ENCODE measurements at places on chromosomes 12 and 14.

GRCh38 chr14:74582910-74583581 is 29.0 kb downstream of the LTBP2 start:
- DNase-seq: no peak

DNA sequence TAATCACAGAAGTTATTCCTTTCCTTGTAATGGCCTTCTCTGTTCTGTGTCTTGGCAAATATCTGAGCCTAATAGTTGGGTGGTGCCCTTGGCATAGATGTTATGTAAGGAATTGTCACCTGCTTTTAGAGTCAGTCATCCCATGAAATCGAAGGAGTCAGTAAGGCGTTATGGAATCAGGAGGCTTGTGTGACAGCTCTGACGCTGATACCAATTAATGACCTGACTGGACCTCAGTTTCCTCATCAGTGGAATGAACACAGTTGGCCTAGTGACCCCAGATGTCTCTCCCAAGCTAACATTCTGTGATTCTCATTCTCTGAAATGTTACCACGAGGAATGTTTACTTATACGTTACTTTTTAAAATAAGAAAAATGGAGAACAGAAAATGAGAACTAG is 32.1 kb downstream of the TXNRD1 start:
- no peak for DNase-seq

DNA sequence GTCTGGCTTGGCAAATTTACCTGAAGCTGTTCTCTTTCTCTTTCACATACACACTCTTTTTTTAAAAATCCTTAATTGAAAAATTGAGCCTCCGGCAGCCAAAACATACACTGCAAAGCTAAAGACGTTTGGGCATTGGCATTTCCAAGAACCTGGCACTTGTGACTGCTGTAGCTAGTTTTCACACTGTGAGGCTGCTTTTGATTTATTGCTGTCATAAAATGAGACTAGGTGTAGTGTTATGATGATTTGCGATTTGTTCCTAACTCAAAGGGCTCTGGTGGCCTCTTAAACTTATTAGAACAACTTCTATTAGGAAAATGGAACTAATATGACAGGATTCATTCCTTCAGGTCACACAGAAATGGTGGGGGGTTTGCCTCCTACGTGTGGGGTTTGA is 377.1 kb upstream of the FAR2 start:
- DNase-seq: no peak

GRCh38 chr14:79809849-79810612 is 401.3 kb downstream of the DIO2 start:
- DNase-seq: peak; percentile 12

- DNase-seq: no peak
Measured at GRCh38 chr12:48008349-48008748, 4.1 kb upstream of the COL2A1 start.

DNA sequence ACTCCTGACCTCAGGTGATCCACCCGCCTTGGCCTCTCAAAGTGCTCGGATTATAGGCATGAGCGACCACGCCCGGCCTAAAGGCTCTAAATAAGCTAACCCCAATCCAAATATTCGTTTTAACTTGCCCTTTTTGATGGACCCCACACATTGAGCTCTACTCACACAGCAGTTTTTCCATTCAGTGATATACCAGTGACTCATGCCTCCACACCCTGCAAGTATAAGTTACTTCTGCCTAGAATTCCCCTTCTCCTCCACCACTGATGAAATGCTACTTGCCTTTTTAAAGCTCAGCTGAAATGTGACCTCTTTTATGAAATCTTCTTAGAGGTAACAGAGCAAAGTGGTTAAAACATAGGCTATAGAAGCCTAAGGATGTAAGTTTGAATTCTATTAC is 68.8 kb downstream of the EXOC5 start:
- no peak for DNase-seq

- no peak for DNase-seq
Measured at GRCh38 chr14:52060080-52060479, 8.8 kb downstream of the NID2 start.

GRCh38 chr12:57756406-57757341 is 1.8 kb downstream of the MARCHF9 start:
- peak; percentile 42 for DNase-seq

DNA sequence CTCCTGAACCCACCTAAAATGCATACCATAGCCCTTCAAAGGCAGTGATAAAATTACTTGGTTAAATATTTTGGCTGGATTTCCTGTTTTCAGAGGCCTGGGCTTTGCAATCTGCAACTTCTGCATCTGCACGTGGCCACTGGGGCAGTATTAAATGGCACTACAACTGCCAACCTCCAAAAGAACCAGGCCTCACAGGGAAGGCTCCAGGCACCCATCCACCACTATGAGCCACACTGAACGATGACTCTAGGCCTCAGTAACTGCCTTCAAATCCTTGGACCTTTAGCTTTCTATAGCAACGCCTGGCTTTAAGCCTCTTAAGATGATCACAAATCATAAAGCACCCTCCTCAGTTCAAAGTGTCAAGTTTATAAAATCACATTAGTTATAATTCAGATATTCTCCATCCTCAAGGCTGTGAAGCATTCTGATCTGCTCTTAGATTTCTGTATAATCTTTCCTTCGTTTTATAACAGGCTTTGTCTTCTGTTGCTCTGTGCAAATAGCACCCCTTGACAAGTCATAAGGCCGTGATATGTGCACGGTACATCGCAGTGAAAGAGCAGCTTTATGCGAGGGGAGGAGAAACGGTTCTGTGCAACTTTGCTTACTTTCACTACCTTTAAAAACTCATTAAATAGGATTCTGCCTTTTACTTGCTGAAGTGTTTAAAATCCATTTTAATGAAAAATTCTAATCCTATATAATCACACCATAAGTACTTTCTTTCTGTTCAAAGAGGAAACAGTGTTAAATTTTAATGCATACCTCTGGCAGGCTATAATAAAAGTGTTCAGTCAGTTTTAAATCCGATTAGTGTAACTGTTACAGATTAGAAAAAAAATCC is 196.4 kb upstream of the G2E3 start:
- peak; percentile 43 for DNase-seq

DNA sequence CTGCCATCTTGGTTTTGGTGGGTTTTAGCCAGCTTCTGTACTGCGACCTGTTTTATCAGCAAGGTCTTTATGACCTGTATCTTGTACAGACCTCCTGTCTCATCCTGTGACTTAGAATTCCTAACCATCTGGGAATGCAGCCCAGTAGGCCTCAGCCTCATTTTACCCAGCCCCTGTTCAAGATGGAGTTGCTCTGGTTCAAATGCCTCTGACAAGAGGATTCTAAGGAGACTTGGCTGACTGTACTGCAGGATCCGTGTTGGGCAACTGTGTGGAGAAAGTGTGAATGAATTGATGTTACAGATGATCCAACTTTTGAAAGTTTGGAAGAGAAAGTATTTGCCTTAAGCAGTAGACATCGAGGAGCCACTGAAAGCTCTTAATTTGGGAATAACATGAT is 91.0 kb downstream of the TTLL5 start:
- DNase-seq: no peak

DNA sequence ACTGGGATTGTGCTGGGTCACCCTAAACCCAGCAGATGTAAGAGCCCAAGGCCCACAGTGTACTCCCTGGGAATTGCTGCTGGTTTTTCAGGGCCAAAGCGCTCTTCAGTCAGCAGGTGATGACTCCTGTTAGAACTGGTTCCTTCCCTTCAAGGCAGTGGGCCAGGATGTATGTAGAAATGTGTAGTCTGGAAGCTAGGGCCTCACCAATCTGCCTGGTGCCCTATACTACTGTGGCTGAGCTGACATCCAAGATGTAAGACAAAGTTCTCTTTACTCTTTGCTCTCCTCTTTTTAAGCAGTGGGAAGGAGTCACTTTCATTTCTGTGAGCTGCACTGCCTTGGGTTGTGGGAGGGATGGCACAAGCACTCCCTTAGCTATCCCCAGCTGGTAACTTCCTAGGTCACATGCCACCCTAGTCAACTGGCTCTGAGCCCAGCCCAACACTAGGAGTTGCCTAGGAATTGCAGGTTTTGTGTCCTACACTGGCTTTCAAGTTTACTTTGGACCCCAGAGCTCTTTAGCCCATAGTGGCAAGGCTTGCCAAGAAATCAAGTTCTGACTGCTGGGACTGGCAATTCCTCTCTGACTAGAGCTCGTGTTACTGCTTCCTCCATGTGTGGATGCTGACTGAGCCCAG is 249.2 kb downstream of the C12orf50 start:
- no peak for DNase-seq

GRCh38 chr12:28130625-28131598 is 59.3 kb upstream of the CCDC91 start:
- DNase-seq: no peak

DNA sequence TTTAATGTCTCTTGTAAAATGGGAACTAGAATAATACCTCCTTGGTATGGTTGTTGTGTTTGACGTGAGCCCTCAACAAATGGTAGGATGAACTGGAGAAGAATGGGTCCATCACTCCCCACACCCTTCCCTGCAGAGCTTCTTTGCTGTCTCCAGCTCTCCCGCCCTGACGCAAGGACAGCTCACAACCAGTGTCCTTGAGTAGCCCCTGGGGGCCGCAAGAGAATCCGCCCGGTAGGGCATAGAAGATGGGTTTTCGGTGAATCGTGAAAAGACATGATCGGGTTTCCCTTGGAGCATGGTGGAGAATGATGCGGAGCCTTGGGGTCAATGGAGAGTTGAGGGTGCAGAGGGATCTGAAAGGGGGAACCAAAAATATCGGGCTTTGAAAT is 6.1 kb upstream of the PAX9 start:
- DNase-seq: no peak

DNA sequence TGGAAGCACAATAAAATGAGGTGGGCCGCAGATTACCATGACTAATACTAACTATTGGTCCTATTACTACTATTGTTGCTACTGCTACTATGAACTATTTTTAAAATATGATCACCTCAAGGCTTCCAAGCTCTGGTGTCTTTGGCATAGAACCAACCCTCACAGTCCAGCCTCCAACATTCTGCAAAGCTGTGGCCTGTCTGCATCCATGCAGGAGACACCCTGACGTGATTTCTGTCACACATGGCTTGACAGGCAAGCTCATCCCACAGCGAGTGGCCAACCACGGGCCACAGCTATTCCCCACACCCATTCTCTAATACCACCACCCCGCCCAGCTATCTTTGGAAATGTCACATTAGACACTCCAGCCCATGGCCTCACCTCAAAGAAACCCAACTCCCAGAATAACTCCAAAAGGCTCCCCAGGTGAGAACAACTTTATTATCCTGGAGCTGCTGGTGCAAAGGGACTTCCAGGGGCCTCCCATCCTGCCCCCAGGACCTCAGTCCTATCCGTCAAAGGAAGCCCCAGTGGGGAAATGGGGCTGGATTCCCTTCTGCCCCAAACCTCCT is 14.4 kb downstream of the ISCU start:
- DNase-seq: no peak

- DNase-seq: no peak
Measured at GRCh38 chr14:21524575-21525490, 1.3 kb downstream of the SALL2 start.

GRCh38 chr12:88188180-88188579 is 46.1 kb downstream of the TMTC3 start:
- no peak for DNase-seq

DNA sequence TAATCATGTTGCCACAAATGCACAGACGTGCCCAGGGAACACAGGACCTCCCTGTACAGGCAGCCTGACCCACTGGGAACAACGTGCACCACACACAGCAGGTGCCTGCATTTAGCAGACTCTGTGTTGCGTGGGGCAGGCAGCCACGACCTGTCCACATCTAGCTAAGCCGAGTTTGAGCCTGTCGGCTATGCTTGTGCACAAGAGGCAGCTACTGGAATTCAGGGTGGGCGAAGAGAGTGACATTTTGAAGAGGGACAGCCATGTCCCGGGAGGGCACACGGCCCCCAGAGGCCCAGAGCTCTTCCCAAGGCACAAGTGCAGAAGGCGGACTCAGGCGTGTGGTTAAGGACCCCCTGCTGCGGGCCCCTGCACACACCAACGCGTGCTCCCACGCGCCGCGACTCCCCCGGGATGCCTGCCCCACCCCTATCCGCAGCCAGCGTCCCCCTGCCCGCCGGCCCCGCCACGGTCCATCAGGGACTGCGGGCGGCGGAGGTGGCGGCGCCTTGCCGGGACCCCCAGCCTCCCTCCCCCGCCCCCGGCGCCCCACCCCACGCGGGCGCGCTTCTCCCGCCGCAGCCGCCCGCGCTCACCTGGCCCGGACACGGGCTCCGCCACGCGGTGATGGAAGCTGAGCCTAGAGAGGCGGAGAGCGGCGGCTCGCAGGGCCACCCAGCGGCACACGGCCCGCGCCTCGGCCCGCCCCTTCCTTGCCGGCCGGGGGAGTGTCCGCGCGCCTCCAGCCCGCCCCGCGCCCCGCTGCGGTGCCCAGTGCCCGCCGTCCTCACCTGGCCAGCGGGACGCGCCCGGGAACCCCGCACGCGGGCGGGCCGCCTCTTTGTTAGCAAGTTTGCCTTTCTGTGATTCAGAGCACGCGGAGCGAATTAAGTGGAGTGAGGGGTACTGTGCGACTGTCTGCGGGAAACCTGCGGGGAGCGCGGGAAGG is 125.3 kb upstream of the PRMT8 start:
- no peak for DNase-seq

- DNase-seq: no peak
Measured at GRCh38 chr12:92002673-92003382, 142.8 kb downstream of the BTG1 start.

GRCh38 chr12:3717283-3717898 is 35.5 kb downstream of the CRACR2A start:
- no peak for DNase-seq

DNA sequence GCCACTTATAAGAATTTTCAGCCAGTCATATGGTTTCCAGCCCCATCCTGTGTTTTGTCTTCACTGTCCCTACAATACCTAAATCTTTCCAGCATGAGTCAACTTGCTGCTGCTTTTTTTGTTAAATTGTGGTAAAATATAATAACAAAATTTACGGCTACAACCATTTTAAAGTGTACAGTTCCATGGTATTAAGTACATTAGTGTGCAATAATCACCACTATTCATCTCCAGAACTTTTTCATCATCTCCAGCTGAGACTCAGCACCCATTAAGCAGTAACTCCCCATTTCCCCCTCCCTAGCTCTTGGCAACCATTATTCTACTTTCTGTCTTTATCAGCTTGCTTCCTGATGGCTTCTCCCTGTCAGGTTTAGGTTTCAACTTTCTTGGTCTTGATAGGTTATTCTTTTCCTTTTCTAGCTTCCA is 39.1 kb downstream of the FRS2 start:
- DNase-seq: no peak

- no peak for DNase-seq
Measured at GRCh38 chr12:75711271-75711670, 199.9 kb upstream of the KRR1 start.

DNA sequence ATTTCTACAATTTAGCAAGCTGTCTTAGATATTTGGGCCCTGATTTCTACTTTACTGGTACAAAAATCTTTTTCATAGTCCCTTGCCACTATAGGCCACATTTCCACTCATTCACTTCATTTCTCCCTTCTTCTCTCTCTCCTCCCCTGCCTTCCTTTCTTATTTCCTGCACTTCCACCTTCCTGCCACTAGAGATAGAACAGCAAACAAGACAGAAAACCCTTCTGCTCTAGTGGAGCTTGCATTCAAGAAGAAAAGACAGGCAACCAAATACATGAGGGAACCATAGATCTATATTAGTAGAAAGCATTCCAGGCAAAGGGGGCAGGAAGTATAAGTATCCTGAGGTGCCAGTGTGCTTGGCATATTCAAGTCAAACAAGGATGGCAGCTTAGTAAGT is 623.5 kb downstream of the FLRT2 start:
- DNase-seq: no peak

- no peak for DNase-seq
Measured at GRCh38 chr14:72745991-72746980, 147.6 kb downstream of the DPF3 start.

Measured in NCI-H748 treated with DMSO at 0.1 percent for 48 hours (cell line).